ENCODE measurements at places on chromosomes 4 and X. TPM values are rescaled to one million over a fixed set of nuclear protein-coding genes. Genes with fewer than 3 reads are reported as not detected.

TBC1D9 gene
- 49.0 TPM for polyA plus RNA-seq

SLC10A3 gene
- 1.7 TPM for polyA plus RNA-seq

NPY1R gene
- 20.3 TPM for polyA plus RNA-seq

DAPP1 gene
- polyA plus RNA-seq = not detected

PNMA6E gene
- not detected for polyA plus RNA-seq

Data from Purkinje cell (primary cell).